ENCODE measurements at places on chromosomes 7 and 10.

- DNase-seq = no peak
Observed at GRCh38 chr7:104366390-104366789, 38.0 kb downstream of the LHFPL3 start.

DNA sequence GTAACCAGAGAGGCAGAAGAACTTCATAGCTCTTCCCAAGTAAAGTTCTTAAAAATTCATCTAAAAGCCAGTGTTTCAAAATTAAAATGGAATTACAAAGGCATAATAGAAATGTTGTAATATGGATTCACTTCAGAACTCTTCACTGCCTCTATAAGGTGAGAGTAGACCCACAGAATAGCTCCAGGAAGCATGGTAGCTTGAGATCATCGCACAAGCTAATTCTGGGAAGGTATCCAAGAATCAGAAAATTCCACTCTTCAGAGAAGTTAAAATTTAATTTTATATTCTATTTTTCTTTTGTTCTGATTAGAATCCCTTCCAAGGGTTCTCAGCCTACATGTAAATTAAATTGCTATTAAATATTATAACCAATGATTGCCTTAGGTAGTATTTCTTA, 1.5 kb upstream of the DHX32 start:
- no peak for DNase-seq

- no peak for DNase-seq
Observed at GRCh38 chr7:6590645-6591110, 857 bp downstream of the INTS15 start.

GRCh38 chr10:4947635-4948596, 15.3 kb upstream of the AKR1C1 start:
- DNase-seq = no peak

GRCh38 chr10:14667280-14667679, 107.4 kb downstream of the FAM107B start:
- DNase-seq = no peak

DNA sequence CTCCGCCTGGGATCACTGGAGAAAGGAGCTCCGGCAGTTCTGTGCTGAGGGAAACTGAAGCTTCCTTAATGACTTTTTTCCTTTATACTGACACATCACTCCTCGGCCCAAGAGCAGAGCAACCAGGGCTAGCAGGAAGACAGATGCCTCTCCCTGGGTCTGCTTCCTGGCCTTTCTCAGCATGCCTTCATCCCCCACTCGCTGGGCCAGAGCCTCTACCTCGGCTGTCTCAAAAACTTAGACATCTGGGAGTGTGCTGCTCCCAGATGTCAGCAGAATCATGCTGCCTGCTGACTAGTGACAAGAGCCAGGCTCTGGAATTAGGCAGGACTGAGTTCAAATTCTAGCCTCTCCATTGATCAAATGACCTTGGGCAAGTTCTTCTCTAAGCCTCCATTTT, 24.4 kb upstream of the LRRC4 start:
- DNase-seq = no peak

DNA sequence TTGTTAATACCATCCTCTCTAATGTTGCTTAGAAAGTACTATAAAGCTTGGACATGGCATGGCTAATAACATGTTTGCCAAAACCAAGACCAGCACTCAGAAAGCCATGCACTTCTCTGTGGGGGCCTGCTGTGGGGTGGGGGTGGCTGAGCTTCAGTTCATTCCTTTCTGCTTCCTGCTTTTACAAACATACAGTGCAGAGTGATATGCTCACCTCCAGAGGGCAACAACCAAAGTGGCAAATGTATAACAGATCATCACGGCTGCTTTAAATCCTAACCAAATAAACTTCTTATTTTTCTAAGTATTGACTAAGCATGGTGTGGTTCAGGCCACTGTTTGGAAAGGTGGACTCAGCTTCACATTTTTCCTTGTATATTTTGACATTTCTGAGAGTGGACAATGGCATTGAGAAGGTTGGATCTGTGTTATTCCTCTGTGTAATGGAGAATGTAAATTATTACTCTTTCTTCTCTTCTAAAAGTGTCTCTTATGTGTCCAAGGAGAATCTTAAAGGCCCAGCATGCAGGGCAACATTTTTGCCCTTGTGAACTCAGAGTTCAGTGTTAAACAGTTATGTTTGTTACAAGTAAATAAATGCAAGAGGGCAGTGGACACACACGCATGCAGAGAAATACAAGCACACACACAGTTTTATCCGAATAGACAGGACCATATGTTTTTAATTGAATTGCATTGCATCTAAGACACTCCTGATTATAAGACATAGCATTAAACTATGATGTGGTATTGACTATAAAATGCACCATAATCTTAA, 186.1 kb downstream of the HERPUD2 start:
- no peak for DNase-seq

DNA sequence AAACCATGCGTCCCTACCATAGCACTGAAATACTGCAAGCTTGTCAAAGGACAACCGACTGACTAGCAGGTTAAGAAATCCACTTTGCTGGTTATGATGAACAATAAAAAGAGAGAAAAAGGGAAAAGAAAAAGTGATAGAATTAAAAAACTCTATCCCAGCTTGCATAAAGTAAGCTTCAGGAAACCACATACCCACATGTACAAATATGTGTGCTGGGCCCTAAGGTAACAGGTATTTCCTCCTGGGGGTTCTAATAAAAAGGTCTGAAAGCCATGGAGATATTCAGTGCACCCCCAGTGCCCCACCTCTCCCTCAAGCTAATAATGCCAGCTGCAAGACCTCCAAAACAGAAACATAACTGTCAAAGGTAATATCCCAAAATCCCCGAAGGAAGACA, 248.6 kb upstream of the KLF14 start:
- no peak for DNase-seq

- DNase-seq = no peak
Observed at GRCh38 chr7:151244196-151244840, 4.2 kb downstream of the SMARCD3 start.

DNA sequence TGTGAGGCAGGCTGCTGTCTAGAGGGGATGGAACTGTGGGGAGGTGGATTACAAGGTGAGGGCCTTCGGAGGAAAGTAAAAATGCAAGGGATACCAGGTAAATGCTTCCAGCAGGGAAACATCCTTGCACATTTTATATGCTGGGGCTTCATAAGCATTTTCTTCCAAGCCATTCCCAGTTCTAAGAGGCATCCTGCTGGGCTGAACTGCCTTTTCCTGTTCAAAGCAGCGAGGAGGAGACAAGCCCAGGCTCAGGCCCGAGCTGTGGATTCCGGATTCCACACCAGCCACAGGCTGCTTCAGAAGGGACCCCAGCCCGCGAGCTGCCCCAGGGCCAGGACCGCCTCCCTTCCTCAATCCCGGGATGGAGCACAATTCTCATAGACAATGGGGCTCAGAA, 249.7 kb downstream of the TNS3 start:
- no peak for DNase-seq

DNA sequence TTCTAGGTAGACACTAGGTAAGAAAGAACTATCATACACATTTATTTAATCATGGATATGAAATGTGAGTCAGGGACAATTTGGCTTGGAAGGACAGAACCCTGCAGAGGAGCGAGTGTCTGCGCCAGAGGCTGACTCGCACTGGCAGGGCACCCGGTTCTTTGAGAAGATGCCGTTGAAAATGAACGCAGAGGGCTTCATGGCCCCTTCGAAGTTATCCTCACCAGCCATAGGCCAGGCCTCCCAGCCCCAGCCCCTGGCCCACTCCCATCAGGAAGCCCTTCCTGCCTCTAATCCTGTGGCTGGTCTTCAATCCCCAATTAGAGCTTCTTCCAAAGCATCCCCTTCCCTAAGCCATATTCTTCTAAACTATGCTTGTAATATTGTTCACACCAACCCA, 239.8 kb downstream of the TCERG1L start:
- no peak for DNase-seq

DNA sequence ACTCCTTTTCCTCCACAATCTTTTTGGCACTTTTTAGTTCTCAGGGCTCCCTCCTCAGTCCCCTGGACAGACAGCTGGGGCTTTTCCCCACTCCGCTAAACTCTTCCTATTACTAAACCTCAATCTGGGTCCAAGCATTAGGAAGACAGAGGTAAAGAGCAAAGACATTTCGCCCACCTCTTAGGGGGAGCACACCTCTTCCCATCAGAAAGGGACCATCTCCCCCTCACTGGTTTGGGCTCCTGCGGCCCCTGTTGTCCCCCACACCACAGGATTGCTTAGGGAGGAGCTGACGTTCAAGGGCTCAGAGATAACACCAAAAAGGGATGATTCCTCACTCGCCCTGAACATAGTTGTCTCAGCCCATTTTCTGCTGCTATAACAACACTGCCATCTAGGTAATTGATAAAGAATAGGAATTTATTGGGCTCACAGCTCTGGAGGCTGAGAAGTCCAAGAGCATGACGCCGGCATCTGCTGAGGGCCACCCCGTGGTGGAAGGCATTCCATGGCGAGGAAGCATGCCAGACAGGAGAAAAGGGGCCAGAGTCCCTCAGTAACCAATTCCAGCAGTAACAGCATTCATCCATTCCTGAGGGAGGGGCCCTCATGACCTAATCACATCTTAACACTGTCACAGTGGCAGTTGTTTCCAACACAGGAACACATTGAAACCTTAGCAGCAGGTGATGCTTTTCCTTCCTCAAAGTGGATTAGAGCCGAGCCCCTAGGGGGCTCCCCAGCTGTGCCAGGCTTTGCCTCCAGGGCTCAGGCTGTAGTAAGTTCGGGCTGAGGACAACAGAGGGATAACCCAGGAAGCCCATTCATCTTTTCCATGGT, 209.6 kb downstream of the EBF3 start:
- no peak for DNase-seq

DNA sequence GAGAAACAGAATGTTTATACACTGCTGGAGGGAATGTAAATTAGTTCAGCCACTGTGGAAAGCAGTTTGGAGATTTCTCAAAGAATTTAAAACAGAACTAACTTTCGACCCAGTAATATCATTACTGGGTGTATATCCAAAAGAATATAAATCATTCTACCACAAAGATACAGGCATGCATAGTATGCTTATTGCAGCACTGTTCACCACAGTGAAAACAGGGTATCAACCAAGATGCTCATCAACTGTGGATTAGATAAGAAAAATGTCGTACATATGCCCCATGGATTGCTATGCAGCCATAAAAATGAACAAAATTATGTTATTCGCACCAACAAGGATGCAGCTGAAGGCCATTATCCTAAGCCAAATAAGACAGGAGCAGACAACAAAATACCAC, 343.1 kb upstream of the KCND2 start:
- DNase-seq = no peak

DNA sequence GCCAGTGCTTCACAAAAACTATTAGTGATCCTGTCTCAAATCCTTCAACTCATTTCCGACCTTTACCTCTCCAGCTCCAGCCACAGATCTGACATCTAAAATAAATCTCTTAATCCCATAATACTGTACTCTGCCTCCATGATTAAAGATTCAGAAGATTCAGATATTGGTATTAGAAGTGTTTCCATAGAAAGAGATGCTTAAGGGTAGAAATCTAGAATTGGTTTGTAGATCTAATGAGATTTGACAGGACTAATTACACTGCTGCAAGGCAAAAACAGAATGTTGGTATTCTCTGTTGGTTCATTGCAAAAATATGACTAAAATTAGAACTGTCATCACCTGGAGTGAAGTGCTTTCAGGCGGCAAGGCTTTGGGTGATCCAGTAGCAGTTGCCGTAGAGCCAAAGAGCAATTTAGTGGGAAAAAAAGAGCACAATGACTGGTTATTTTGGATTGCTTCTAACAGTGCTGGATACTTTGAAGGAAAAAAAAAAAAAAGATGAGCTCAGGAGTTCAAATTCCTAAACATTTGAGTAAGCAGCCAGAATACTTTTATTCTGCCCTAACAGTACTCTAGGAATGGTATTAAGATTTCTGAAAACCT, 940.1 kb upstream of the SORCS1 start:
- DNase-seq = no peak

DNA sequence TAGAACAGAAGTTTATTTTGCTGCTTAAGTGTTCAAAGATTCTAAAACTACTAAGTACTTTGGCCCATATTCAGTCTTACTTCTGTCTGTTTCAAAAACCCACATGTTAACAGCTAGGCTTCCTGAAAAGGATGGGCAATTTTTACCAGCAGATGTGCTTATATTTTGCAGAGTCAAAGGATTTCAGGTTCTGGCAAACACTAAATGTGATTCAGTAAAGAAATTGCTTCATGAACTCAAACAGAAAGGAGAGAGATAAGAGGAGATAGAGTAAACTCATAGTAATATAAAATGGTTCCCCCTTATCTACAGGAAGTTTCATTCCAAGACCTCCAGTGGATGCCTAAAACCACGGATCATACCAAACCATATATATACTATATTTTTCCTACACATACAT, 248.5 kb downstream of the AGMO start:
- DNase-seq = no peak

- DNase-seq = no peak
Observed at GRCh38 chr7:154774303-154774969, 228.5 kb downstream of the PAXIP1 start.

GRCh38 chr10:19728376-19728775, 87.9 kb upstream of the PLXDC2 start:
- no peak for DNase-seq

GRCh38 chr7:90758933-90759562, 162.9 kb downstream of the CDK14 start:
- no peak for DNase-seq

GRCh38 chr7:150937848-150938561, 40.1 kb downstream of the KCNH2 start:
- DNase-seq = no peak

DNA sequence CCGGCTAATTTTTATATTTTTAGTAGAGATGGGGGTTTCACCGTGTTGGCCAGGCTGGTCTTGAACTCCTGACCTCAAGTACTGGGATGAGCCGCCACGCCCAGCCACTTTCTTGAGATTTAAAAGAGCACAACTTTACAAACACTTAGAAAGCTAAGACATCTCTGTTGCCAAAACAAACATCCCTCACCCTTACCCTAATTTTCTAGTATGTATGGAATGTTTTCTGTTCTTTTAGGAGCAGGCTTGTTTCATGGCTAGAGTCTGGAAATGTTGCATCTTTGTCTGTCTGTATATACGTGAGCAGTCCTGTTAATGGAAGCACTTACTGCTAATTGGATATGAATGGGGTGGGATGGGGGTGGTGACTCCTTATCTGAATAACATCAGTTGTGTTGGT, 2.9 kb downstream of the OLAH start:
- no peak for DNase-seq

DNA sequence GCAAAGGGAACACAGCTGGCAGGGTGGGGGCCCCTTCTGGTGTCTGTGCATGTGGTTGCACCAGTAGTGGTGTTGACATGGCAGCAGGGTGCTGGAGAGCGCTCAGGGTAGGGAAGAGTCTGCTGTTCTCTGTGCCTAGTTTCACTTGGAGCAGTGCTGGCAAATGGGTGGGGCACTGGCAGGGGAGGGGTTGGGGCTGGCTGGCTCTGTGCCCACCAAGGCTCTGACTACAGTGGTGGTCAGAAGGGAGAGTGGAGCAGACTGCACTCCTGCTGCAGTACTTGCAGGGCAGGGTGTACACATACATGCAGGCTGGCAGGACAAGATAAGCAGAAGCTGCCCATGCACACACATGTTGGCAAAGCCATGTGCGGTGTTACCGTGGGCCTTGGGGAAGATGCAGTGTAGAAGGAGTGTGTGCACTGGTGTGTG, 18.2 kb downstream of the FAM25A start:
- DNase-seq = no peak
